RPMI7951 (cell line): ENCODE measurements at places on chromosomes 2 and 18.

- no peak for DNase-seq
These were observed 202 bp downstream of the MCEE start for GRCh38 chr2:71129902-71130151.

GRCh38 chr2:604854-605524 is 72.2 kb downstream of the TMEM18 start:
- no peak for DNase-seq

GRCh38 chr2:102749938-102750337 is 11.9 kb upstream of the TMEM182 start:
- DNase-seq = no peak

GRCh38 chr2:2010251-2010650 is 265.9 kb upstream of the PXDN start:
- no peak for DNase-seq

- peak; percentile 83 for DNase-seq
These were observed 428.2 kb upstream of the KCNH7 start for GRCh38 chr2:163266772-163267171.

DNA sequence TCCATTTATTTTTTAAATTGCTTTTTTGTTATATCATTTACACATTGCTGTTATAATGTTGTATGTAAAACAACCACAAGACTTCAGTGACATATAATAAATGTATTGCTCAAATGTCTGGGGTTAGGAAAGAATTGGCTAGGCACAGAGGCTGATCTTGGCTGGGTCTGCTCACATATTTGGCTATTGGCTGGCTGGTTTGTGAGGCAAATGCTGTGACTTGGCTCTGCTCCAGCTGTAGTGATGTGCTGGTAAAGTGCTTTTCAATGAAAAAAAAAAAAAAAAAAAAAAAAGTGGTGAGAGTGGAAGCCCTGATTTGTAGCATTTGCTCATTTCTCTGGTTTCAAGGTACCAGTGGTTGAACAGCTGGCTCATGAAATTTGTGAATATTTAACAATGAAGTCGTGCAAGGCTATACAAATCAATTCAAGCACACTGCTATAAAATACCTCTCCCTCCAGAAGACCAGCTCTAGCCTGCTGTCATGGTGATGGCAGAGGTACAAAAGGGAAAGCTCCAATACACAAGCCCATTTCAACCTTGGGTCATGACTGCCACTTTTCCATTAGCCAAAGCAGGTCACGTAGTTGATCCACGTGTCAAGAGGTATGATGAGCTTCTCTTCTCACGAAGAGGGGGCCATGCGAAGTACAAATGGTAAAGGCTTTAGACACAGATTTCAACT is 43.7 kb upstream of the RIT2 start:
- DNase-seq = no peak

DNA sequence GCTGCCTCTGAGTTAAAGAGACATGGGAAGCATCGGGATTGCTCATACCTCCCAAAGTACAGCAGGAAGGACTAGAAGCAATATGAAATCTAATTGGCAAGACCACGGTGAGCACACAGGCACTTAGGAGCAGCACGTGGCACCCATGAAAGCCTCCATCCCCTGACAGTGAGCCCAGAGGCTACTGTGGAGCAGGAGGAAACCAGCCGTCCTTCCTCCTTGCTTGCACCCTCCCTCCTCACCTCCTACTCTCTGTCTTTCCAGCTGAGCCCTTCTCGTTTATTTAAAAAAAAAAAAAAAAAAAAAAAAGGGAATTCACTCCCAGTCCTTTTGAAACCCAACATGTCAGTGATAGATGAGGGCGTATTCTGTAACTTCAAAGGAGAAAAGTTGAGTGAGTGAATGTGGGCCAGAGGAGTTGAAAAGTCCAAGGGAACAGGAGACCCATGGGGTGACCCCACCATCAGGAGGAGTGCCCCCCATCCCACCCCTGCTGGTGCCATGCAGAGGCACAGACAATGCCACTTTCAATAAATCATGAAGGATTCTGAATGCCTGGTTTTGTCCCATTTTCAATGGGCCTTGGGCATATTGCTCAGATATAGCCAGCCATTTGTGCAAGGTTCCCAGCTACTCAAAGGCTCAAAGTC is 96.6 kb upstream of the ALPP start:
- no peak for DNase-seq

- DNase-seq = no peak
These were observed 296.8 kb upstream of the SLC39A10 start for GRCh38 chr2:195360242-195360641.
